ENCODE measurements at places on chromosomes 12 and 14.

DNA sequence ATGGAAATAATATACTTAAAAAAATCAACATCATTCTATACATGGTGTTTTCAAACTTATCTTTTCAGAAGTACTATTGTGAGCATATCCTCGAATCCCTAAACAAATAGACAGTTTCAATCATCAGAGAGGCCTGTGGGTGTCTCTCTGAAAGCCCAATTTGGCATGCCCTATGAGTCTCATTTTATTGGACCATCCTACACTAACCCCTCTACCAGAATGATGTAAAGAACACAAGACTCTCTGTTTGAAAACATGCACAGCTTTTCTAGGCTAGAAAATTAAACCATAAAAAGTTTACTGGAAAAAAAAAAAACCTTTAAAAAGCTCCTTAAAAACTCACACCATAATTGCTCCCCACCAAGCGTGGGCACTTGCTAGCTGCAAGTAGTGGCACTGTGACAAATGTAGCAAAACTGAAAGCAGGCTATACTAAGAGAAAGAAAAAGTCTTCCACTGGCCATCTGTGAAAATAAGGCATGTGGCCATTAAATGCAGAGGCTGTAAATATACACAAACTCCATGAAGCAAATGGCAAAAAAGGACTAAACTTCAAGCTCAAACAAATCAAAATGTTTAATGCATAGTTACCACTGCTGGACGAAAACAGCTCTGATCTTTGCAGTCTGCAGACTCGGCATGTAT, 394.2 kb downstream of the SOX5 start:
- DNase-seq = no peak

GRCh38 chr12:110532644-110533043, 30.5 kb downstream of the RAD9B start:
- DNase-seq = no peak

- no peak for DNase-seq
These were observed 26.9 kb downstream of the TCP11L2 start for GRCh38 chr12:106329231-106329982.

GRCh38 chr12:10247436-10248058, 34.9 kb downstream of the GABARAPL1 start:
- no peak for DNase-seq

DNA sequence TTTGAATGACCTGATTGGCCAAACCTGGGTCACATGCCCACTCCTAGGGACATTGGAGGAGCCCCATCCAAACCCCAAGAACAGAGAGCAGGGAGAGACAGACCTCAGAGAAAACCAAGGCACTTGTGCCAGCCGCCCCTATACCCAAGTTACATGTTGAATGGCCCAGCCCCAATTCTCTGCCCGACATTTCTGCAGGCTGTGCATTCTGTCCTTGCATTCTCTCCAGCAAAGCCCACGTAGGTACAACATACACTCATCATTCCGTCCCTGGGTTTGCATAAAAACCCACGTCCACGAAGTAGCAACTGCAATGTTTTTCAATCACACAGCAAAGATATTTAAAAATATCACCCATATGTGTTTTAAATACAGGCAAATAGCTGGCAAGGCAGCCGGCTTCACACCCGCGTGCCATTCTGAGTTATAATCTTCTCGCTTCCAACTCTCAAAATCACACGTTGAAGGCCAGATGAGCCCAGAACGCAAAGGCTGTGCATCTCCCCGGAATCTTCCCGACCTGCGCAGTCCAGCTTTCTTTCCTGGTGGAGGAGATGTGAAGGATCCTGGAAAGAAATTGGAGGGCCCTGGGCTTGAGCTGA, 91.7 kb upstream of the MYL2 start:
- no peak for DNase-seq

DNA sequence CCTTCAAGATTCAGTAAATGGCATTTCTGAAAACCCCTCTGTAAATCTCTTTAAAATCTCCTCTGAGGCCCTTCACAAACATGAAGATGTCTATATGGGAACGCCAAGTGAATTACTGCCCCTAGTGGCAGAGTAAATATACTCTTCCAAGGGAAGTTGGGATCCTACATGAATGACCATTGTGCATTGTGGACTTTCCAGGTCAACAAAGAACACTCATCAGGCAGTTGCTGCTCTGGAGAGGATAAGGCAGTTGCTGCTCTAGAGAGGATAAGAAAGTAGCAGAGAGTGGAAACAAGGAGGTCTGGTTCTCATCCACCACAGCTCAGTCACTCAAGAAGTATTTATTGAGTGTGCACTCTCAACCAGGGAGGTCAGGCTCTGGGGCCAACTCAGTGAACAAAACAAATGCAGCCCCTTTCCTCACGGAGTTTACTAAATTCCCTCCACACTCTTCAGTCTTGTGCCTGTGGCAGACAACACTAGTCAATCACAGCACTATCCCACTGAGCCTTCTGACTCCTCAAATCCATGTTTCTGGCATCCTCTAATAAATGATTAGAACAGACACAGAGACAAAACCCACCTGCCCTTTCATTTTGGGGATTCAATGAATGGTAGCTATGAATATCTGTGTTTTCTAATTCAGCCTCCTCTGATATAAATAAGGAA, 52.9 kb downstream of the SVOP start:
- DNase-seq = no peak

DNA sequence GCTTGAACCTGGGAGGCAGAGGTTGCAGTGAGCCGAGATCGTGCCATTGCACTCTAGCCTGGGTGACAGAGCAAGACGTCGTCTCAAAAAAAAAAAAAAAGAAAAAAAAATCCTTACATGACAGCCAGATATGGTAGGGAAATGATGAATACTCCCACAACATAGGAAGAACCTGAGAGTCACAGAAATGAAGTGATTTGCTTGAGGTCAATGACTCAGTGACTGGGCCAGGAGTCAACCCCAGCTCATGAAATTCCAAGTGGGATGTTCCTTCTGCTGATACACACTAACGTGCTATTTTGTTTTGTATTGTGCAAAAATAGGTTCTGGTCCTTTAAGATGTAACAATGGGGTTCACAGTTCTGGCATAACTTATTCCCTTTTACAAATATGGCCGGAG, 9.0 kb downstream of the RHOF start:
- no peak for DNase-seq

GRCh38 chr12:94954948-94955592, 48.4 kb downstream of the NDUFA12 start:
- no peak for DNase-seq

DNA sequence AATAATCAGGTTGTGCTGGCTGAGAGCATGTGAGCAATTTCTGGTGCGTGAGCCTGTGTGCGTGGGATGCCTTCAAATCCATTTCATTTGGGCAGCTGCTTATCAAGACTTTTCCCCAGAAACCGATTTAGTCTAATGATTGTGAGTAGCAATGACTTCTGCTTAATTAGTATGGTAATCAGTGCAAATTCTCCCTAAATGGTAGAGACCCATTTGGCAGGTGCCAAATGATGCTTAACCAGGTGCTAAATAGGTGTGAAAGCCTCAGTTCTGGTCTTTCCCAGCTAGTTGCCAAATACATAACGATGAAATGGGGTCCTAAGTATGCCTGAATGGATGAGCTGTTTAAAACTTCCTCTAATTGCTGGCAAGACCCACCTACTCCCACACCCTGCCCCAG, 248.4 kb upstream of the CCDC196 start:
- DNase-seq = no peak

DNA sequence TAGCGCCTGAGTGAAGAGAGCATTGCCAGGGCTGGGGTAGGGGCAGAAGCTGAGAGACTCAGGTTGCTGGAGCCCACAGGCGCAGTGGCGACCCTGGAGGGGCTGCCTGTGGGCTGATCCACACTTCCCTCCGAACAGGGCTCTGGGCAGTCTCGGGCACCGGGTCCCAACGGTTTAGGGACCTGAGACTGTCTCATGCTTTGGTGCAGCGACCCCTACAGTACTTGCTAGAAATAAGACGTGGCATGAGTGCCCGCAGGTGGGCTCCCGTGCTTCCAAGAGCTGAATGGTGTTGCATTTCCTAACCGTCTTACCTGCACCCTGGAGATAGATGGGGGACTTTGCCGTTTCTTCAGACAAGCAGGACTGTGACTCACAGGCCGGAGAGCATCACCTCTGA, 57.4 kb downstream of the AACS start:
- DNase-seq = no peak

DNA sequence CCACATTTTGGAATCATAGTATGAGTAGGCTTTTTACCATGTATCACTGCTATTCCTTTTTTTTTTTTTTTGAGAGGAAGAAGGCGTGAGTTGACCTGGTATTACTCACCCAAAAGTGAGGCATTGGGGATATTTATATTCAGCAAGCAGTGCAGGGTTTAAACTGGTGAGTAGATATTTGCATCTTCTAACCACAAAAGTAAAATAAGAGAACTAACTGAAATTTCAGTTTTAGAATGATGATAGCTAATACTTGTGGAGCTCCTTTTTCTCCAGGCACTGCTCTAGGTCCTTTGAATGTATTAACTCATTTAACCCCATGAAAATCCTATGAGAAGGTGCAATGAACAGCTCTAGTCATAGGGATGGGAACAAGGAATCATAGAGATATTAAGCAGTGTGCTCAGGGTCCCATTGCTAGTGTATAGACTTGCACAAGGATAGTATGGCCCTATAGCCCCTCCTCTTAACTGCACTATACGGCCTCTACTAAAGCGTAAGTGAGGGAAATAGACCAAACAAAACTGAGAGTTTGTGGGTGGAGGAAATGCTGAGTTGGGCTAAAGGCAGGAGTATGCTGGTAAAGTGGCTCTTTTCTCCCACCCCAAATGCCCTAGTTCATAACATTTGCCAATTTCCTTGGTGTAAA, 104.3 kb upstream of the MAX start:
- no peak for DNase-seq

- DNase-seq = no peak
These were observed 8.0 kb downstream of the RAN start for GRCh38 chr12:130879781-130880389.

DNA sequence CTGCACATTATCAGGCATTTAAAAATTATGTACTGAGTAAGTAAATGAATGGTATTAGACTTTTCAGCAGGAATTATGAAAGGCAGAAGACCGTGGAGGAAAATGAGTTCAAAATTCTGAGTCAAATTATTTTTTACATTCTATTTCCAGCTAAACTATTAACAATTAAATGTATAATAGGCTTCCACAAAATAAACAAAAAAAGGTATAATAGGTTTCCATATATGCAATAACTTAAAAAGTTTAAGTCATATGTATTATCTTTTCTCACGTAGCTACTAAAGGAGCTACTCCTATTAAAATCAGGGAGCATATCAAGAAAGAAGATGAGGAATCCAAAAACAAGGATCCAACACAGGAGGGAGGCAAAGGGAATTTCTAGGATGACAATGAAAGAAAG, 11.4 kb upstream of the VCPKMT start:
- no peak for DNase-seq

DNA sequence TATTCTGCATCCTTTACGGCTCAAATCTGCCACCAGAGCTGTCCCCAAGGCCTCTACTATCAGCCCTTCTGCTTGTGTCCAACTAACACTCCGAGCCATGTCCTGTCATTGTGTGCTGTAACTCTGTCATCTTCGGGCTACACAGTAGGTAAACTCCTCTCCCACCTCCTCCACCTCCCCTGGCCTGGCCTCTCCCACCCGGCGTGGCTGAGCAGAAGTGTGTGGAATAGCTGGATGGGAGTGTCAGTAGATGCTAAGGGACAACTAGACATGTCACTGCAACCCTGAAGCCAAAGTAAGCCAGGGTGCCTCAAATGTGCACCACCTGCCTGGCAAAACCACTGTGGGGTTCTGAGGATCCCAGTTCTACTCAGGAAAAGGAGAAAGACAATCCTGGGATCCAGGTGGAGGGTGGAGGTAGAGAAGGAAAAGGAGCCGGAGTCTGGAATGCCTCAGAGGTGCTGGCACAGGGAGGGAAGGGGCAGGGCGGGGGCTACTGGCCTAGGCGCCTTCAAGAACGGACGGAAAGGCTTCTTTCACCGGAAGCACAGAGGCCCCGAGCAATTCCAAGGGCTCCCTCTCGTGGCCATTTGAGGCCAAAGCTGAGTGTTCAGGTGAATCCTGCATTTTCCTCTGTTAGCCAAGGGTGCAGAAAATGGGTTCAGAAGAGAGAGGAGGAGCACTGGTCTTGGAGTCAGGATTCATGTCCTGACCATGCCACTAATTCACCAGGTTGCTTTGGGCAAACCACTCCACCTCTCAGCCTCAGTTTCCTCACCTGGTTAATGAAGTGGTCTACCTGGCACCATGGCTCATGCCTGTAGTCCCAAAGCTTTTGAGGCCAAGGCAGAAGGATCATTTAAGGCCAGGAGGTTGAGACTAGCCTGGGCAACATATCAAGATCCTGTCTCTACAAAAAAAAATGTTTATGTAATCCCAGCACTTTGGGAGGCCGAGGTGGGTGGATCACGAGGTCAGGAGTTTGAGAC, 20.5 kb upstream of the FAM181A start:
- DNase-seq = peak; percentile 61

DNA sequence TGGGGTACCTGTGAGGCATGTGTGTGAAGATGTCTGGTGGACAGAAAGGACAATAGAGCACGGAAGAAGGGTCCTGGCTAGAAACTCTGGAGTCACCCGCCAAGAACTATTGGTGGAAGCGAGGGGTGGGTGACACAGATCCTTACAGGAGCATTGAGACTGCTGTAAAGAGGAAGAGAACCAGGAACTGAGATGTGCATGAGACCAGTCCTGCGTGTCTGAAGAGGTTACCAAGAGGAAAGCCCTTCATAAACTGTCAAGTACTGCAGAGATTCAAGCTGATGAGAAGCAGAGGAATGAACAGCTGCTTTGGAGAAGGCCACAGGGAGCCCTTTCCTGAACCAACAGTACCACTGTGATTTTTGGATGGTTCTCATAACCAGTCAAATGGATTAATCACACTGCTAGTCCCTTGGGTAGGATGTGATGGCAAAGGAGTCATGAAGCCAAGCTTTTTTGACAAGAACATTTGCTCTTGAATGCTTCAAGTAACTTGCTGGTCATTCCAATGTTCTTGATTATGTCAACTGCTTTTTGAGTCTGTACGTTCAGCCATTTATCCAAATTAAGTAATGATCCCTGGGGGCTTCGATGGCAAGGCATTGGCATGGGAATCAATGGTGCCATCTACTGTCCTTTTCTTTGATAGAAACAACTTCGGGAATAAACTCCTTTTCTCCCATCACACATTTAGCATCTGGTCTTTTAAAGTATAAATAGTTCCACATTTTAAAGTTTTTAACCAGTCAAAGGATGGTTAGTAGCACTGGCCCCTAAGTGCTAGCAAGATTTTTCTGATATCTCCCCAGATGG, 42.9 kb downstream of the GPR135 start:
- no peak for DNase-seq

- no peak for DNase-seq
These were observed 20.2 kb downstream of the E2F7 start for GRCh38 chr12:77045183-77045582.

- no peak for DNase-seq
These were observed 110.4 kb downstream of the KCNA5 start for GRCh38 chr12:5154091-5154490.

Measured in activated T-cell treated with anti-CD3 and anti-CD28 coated beads for 48 hours (primary cell).